Muscle of leg (tissue), 16 donors: ENCODE measurements at places on chromosomes 1 and 21. TPM values are rescaled to one million over a fixed set of nuclear protein-coding genes. Genes with fewer than 3 reads are reported as not detected.
A peak's percentile ranks its signal among the peaks of the same experiment; 100 is the strongest.

GRCh38 chr1:204104331-204105130 is 31.6 kb downstream of the SOX13 start:
- DNase-seq, result no peak

GRCh38 chr1:208225954-208226937 is 17.9 kb downstream of the PLXNA2 start:
- no peak for DNase-seq

DNA sequence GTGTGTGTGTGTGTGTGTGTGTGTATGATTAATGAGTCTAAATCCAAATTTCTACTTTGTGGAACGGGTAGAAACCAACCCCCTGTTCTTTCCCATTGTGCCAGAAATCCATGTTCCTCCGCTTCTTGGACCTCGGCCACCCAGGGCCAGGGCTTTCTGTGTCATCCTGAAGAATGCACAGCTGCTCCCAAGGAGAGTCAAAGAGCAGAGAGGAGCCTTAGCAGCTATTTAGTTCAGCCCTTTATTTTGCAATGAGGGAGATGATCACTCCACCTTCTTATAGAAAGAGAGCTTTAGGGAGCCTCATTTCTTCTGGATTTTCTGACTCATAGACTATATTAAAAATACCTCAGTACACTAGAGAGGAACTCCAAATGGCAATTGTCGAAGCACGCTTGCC is 489.3 kb upstream of the VAMP3 start:
- DNase-seq, result peak; percentile 41

GRCh38 chr1:60386249-60386648 is 312.7 kb upstream of the C1orf87 start:
- no peak for DNase-seq

DNA sequence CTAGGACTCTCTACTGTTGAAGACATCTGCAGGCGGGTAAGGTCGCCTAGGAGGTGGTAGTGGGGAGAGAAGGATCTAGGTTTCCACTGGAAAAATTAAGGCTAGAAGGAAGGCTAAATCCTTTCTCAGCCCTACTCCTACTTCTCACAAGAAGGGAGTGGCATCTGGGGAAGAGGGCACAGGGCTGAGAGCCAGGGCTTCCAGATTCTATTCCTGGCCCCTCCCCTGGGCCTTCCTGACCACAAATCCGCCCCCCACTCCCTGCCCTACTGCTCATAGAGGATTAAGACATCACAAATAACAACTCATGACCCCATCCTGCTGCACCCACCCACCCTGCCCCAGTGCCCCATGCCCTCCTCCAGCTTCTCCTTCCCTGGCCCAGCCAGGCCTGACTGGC is 2.5 kb downstream of the PHLDA3 start:
- no peak for DNase-seq

DNA sequence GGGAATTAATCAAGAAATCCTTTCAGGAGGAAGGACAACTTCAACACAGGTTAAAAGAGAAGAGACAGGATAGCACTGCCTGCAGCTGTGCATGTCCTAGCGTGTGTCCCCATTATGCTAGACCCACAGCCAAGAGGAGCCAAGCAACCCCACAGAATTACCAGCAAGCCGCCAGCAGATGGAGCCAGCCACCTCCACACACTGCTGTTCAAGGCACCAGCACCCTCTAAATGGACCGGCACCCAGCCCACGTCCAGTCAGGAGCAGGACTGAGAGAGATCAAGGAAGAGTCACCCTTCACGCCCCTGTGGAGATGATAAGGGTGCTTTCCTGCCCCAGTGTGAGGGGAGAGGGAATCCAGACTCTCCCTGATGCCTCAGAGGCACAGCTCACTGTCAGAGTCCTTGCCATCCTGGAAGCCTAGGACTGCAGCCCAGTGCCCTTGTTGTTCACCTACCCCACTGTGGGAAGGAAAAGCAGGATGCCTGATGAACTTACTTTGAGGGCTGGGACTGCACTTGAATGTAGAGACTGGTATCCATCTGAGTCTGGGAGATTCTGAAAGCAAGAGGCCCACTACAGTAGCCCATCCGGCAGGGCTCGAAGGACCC is 37.1 kb upstream of the CTTNBP2NL start:
- peak; percentile 45 for DNase-seq

- DNase-seq, result no peak
Measured at GRCh38 chr1:116927049-116927798, 17.5 kb downstream of the PTGFRN start.

DNA sequence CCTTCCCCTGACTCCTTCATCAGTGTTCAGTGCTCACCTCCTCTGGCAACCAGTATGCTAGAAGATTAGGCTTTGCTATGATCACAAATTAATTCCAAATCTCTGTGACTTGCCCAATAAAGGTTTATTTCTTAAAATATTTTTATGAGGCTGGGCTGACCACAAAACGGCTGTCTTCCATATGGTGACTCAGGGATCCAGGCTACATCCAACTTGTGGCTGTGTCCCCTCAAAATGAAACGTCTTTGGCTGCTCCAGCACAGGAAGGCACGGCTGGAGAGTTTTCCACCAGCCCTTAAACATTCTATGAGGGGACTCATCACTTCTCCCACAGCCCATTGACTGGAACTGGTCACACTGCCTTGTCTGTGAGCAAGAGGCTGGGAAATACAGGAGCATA is 131.5 kb downstream of the HUNK start:
- DNase-seq, result no peak

DNA sequence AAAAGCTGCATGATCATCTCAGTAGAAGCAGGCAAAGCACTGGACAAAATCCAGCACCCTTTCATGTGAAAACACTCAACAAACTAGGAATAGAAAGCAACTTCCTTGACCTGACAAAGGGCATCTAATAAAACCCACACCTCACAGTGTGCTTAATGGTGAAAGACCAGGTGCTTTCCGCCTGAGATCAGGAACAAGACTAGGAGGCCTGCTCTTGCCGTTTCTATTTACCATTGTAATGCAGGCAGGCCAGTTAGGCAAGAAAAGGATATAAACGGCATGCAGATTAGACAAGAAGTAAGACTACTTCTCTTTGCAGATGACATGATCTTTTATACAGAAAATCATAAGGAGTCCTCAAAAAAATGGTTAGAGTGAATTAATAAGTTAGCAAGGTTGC is 37.2 kb downstream of the SLC37A1 start:
- no peak for DNase-seq

DNA sequence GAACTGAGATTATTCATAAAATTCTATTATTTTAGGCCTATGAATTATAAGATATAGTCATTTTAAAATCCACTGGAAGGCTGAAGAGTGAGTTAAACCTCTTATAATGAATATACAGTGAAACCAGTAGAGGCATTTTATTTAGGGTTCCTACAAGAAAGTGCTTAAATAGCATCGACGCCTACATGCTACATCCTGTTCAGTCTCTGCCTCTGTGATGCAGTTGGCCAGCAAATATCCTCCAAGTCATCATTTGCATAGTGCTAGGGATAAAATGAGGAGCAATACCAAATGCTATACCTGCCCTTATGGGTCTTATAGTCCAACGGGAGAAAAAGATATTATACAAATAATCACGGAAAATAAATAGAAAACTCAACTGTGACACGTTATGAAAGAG is 59.6 kb downstream of the EDEM3 start:
- no peak for DNase-seq

DNA sequence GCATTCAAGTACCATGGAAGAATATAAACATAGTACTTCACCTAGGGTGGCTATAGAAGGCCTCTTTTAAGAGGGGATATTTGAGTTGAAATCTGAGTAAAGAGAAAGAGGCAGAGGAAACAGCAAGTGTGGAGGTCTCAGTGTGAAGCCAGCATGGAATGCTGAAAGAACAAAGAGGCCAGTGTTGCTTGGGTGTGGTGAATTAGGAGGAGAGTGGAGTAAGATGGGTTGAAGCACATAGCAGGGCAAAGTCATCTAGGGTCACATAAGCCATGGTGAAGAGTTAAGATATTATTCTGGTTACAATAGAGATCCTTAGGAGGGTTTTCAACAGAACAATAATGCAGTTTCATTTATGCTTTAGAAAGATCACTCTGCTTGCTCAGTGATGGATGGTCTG is 37.5 kb downstream of the C1orf141 start:
- DNase-seq, result no peak

DNA sequence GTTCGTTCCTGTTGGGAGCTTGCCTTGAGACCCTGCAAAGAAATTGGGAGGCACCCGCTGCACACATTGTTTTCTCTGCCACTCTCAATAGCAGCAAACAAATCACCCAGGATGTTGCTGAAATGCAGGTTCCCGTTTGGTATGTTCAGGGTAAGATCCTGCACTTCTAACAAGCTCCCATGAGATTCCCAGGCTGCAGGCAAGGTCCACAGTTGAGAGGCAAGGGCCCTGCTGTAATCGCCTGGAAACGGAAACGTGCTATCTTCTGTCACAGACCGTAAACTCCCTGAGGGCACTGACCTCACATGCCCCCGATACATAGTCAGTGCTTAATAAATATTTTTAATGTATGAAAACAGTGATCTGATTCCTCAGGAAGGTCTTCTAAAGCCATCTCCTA is 37.8 kb downstream of the XCL1 start:
- peak; percentile 32 for DNase-seq

GRCh38 chr1:77975386-77975785 is 3.5 kb downstream of the FUBP1 start:
- DNase-seq, result no peak

GRCh38 chr21:31731056-31731856 is 662 bp downstream of the SCAF4 start:
- peak; percentile 68 for DNase-seq

- no peak for DNase-seq
Measured at GRCh38 chr1:154145986-154146385, 8.9 kb downstream of the NUP210L start.

GRCh38 chr1:217569021-217569420 is 61.9 kb downstream of the GPATCH2 start:
- DNase-seq, result peak; percentile 5

DNA sequence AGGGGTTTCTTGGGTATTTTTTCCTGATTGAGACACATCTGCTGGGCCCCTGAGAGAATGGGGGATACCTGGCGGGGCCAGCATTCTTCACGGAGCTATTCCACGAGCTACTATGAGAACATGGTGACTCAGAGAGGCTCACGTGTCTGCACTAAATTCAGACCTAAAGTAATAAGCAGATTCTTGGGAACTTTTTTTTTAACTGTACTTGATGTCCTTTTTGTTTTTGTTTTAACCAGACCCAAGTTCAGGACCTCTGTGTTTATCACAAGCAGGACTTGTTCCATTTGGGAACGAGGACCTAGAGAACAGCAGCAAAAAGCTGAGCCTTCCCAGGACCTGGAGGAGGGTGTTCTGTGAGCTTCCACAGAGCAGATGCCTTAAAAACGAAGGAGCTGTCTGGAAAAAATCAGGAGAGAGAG is 44.0 kb downstream of the EVA1C start:
- DNase-seq, result no peak

The DNASE2B gene
- polyA plus RNA-seq, result not detected

The GUCA2A gene
- polyA plus RNA-seq, result not detected

The APOBEC4 gene
- polyA plus RNA-seq, result not detected

The SPATC1L gene
- 11.7 TPM for polyA plus RNA-seq

The OR10Z1 gene
- 0.14 TPM for polyA plus RNA-seq

The OR4F16 gene
- not detected for polyA plus RNA-seq

The C1orf94 gene
- not detected for polyA plus RNA-seq

The PLPPR5 gene
- polyA plus RNA-seq, result 1.1 TPM
